ENCODE measurements at places on chromosomes 1 and 21. TPM values are rescaled to one million over a fixed set of nuclear protein-coding genes. Genes with fewer than 3 reads are reported as not detected.

- peaks cover 8% of the 10 kb centered on the region for H3K36me3 ChIP-seq
- no peak overlapping the region for H3K4me3 ChIP-seq
- no peak for DNase-seq
Observed at GRCh38 chr1:19340387-19340937, 28.3 kb downstream of the SLC66A1 start.

Gene CYP2J2
- 2.3 TPM for total RNA-seq

GRCh38 chr1:18385239-18385790, 95.4 kb upstream of the KLHDC7A start:
- no peaks in the 10 kb centered on the region for H3K36me3 ChIP-seq
- DNase-seq, result no peak
- H3K27me3 ChIP-seq, result peaks cover 11% of the 10 kb centered on the region
- no peak overlapping the region for H3K27ac ChIP-seq
- no peak overlapping the region for H3K4me3 ChIP-seq
- no peaks in the 10 kb centered on the region for H3K4me1 ChIP-seq

Gene CCDC27
- not detected for total RNA-seq

Gene KIF17
- not detected for total RNA-seq

Data from activated naive CD4-positive, alpha-beta T cell treated with anti-CD3 and anti-CD28 coated beads for 36 hours (primary cell).